ENCODE measurements at places on chromosomes 5 and 9.
A peak's percentile ranks its signal among the peaks of the same experiment; 100 is the strongest.

GRCh38 chr9:91428927-91429351, 5.3 kb upstream of the NFIL3 start:
- DNase-seq: no peak

DNA sequence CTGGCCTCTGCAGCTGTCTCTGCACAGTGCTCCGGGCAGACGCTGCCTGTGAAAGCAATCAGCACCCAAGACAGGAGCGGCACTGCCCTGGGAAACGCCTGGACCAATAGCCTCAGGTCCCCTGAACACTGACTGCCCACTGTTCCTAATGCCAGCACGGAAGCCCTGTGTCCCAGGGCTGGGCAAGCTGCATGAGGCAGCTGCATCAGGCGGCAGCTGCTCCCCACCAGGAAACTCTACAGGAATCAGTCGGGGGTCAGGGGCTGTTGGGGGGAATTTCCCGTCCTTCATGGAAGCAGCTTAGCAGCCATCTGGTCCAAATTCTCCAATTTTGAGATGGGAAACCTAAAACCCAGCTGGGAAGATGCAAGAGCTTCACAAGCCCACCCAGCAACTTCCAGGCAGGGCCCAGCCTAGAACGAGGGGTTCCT, 118.6 kb downstream of the VAV2 start:
- DNase-seq: no peak

GRCh38 chr9:112881331-112881730, 9.3 kb downstream of the SLC46A2 start:
- peak; percentile 81 for DNase-seq

- DNase-seq: peak; percentile 47
Measured at GRCh38 chr5:9198394-9198793, 347.5 kb downstream of the SEMA5A start.

DNA sequence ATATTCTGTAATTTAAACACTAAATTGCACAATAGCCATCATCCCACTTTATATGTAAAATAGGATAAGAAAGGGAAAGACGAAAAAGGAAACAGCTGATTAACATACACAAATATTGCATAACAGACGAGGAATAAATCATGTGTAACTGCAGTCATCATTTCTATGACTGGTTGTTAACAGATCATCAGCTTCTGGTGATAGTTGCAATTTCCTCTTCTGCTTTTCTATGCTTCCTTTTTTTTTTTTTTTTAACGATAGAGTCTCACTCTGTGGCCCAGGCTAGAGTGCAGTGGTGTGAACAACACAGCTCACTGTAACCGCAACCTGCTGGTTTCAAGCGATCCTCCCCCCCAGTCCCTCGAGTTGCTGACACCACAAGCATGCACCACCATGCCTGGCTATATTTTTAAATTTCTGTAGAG, 22.5 kb upstream of the JAKMIP2 start:
- DNase-seq: no peak

GRCh38 chr9:127014216-127014909, 99.8 kb downstream of the RALGPS1 start:
- no peak for DNase-seq

GRCh38 chr9:87276327-87276841, 221.3 kb upstream of the DAPK1 start:
- no peak for DNase-seq

GRCh38 chr5:41827792-41828191, 42.4 kb downstream of the OXCT1 start:
- no peak for DNase-seq

DNA sequence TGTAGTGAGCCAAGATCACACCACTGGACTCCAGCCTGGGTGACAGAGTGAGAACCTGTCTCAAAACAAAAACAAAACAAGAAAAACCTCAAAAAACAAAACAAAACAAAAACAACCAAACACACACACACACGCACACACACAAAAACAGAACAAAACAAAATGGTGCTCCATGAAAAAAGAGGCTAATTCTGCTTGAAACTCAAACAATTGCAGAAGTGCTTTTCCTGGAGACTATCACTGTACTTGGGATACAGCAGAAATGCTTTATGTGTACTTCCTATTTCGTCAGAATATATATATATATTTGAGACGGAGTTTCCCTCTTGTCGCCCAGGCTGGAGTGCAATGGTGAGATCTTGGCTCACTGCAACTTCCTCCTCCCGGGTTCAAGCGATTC, 49.9 kb upstream of the HSPA9 start:
- DNase-seq: no peak

DNA sequence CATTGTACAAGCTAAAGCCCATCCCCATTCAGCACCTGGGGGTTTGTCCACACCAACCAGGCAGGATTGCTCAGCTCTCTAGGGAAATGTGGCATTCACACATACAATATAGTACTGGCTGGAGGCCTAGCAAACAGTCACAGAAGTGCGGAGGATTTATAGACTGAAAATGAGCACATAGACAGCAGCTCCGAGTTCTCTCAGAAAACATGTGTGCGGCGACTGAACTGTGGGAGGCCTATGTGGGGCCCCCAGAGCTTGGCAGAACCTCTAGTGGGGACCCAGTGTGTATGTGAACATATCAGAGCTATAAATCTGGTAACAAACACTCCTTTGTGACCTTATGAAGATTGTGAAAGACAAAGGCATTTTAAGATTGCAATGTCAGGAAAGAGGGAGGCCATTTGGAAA, 431.1 kb downstream of the DTWD2 start:
- DNase-seq: no peak

DNA sequence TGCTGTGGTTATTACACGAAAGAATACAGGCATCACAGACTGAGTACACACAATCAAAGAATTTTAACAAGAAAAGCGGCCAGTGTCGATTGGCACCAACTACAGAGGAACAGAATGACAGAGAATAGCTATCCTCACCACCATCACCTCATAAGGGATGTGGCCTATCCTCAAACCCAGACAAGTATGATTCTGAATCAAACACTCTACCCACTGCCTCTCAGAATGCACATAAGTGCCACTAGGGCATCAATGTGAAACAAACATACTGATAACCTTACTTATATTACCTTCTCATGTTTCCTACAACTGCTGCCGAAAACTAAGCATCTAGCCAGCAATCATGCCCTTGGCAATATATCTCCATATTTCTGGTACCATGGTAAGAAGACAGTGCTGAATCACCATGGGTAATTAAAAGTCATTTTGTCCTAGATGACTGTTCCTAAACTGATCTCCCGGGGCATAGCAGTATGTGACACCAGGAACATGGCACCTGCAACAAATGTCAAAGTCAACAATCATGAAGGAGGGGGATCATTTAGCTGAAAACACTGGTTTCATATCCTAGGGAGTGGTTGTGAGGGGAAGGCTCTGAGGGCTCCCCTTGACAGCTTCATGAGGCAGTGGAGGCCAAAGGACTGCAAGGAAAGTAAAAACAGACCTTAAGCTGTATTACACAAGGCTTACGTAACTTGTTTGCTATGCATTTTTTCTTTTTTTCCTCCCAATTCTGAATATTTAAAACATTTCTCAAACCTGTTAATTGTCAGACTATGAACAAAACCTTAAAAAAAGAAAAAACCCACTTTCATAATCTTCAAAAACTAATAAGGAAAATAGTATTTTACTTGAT, 88.3 kb downstream of the LHFPL2 start:
- DNase-seq: no peak

DNA sequence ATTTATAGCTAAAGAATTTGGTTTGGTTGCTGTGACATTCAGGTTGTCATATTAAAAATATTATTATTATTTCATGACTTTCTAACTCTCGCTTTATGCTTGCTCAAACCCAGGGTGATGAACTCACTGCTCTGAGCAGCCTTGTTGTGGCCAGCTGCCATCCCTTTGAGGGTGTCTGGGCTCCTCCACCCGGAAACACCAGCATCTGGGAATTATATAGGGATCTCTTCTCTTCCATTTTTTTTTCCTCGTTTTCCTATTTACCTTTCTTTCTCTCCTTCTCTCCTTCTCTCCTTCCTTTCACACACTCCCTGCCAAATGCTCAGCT, 355.8 kb upstream of the SMARCA2 start:
- DNase-seq: no peak

GRCh38 chr5:93161661-93162654, 419.1 kb downstream of the NR2F1-AS1 start:
- peak; percentile 51 for DNase-seq

GRCh38 chr5:53871050-53871449, 310.6 kb downstream of the NDUFS4 start:
- DNase-seq: peak; percentile 17

DNA sequence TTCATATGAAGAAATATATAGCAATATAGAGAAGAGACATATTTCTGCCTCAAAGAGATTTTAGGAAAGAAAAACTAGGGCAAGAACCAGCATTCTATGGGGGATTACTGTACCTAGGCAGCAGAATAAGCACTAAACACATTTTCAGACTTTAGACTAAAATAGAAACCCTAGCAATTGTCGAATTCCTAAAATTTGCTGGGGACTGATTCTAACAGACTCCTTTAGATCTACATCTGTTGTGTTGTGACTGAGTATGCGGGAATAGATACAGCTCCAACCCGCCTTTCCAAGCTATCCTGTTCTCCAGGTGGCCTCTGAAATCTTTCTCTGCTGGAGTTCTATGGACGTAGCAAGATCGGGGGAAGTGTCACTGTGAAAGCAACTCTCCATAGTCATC, 482.2 kb downstream of the NTRK2 start:
- DNase-seq: no peak

DNA sequence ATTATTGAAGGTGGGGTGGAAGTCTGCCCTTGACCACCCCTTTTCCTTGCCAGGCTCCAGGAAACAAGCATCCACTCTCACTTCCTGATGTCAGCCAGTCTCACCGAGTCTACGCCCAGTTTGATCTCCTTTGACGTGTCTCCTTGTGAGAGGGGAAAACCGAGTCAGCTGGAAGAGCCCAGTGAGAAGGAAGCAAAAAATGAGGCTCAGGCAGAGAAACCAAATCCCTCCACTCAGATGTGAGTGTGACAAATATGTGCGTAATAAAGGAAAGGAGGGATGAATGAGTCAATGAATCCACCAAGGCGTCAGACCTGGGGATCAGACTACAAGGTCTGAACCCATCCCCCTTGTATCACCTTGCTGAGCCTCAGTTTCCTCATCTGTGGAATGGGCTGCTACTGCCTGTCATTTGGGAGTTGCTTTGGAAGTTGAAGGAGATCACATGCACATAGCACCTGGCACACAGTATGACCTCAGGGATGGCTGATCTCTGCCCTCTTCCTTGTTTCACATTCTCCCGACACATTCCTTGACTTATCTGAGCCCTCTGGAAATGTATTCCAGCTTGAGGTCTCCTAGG, 61.3 kb upstream of the XPA start:
- no peak for DNase-seq

- DNase-seq: no peak
Measured at GRCh38 chr5:129110742-129111141, 16.2 kb downstream of the ISOC1 start.

- peak; percentile 45 for DNase-seq
Measured at GRCh38 chr5:154577416-154577815, 99.4 kb upstream of the HAND1 start.

GRCh38 chr5:166672431-166672830, 1619.0 kb upstream of the WWC1 start:
- no peak for DNase-seq

DNA sequence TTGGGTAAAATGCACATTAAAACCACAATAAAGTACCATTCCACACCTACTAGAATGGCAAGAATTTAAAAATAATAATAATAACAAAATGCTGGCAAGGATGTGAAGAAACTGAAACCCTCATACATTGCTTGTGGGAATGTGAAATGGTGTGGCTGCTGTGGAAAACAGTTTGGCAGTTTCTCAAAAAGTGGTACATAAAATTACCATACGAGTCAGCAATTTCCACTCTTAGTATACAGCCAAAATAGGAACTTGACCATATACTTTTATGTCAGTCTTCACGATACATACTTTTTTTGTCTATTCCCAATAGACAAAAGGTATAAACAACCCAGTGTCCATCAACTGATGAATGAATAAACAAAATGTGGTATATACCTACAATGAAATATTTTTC, 15.6 kb downstream of the FKBP15 start:
- no peak for DNase-seq

DNA sequence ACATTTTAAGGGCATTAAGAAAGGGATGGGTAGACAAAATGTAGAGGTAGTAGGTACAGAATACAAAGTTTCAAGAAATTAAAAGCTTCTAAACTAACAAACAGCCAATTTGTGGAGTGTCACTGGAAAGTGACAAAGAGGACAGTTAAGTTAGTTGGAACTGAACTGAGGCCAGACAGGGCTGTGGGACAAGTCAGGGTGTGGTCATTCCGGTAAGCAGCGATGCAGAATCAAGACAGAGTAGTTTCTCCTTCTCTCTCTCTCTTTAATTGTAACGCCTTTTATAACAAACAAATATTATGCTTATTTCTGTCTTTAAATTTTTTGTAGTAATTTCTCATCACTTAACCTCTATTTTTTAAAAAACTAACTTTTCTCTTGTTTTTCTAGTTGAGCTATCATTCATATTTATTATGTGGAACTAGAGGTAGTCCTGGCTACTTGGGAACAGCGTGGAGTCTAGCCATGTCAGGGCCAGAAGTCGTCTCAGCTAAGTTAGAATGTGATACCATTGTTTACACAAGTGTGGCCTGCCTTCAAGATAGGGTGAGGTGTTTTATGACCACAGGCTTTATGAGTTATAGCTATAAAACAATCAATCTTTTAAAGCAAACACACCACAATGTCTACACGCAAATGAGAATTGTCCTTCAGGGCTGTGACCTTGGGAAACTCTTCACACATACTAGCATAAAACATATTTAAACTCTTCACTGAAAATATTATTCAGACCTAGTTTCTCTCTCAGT, 115.3 kb upstream of the CDKN2B start:
- DNase-seq: peak; percentile 73

DNA sequence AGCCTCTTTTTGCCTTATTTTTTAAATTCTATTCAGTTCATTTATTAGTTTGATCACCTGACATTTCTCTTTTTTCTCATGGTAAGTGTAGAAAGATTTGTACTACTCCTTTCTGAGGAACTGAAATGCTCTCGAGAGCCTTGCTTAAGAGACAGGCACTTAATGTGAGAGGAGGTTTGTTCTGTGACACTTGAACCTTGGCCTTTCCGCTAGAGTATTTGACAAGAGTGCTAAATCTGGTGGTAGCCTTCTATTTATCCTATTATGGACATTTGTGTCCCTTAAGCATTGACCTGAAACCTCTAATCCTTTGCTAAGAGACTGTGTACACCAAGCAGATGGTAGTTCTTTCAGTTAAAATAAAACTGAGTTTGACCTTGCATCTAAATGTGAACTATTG, 805.0 kb upstream of the PTPRD start:
- DNase-seq: no peak

DNA sequence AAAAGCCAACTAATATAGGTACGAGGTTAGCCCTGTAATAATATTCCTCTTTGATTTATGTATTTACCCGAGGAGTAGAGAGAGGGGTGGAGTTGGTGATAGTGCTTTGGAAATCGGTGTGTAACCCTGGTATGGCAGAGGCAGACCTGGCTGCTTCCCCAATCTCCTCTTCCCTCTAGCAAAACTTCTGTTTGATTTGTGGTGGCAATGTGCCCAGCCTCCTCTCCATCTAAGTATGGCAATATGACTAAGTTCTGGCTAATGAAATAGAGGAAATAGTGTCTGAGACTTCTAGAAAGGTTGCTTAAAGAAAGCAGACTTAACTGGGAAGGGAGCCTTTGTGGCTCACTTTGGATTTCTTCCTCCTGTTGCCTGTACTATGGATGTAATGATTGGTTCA, 491.1 kb downstream of the ENC1 start:
- DNase-seq: peak; percentile 80
